T-helper 9 cell (primary cell): ENCODE measurements at places on chromosomes 4 and X.

DNA sequence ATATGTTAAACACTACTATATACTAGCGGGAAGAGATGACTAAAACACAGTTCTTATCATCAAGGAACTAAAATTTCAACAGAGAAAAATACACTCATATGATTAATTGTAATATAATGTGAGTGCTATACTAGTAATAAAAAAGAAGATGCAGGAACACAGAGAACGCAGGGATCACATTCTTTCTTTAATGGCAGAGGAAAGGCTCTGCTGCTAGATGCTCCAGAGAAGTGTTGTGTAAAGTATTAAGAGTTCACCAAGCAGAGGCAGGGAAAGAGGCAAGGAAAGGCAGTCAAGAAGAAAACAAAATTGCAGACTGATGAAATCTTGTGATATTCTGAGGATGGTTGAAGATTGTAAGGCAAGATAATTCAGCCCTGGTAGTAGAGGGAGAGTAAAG lies 394.7 kb downstream of the PDGFC start:
- DNase-seq = no peak

GRCh38 chr4:23866450-23867075 lies 23.3 kb downstream of the PPARGC1A start:
- DNase-seq = no peak

GRCh38 chrX:55142206-55142918 lies 53.5 kb downstream of the PAGE2 start:
- no peak for DNase-seq

DNA sequence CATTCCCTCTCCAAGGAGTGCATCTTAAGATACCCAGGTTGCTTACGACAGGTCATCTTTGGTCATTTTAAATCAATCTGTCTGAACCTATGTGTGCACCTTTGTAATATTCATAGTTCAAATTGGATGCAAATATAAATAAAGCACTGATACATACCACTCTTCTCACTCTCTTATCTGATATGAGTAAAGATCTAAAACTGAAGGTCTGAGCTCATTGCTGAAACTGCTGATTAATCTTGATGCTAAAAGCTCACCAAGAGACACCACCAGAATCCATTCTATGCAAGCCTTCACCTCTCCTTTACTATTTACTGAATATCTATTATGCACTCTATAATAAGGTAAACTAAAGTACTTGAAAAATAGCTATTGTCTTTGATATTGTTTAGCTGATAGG lies 16.6 kb downstream of the HSD17B13 start:
- no peak for DNase-seq
